NCI-H187 treated with DMSO at 0.1 percent for 48 hours (cell line): ENCODE measurements at places on chromosomes 13 and 19.

DNA sequence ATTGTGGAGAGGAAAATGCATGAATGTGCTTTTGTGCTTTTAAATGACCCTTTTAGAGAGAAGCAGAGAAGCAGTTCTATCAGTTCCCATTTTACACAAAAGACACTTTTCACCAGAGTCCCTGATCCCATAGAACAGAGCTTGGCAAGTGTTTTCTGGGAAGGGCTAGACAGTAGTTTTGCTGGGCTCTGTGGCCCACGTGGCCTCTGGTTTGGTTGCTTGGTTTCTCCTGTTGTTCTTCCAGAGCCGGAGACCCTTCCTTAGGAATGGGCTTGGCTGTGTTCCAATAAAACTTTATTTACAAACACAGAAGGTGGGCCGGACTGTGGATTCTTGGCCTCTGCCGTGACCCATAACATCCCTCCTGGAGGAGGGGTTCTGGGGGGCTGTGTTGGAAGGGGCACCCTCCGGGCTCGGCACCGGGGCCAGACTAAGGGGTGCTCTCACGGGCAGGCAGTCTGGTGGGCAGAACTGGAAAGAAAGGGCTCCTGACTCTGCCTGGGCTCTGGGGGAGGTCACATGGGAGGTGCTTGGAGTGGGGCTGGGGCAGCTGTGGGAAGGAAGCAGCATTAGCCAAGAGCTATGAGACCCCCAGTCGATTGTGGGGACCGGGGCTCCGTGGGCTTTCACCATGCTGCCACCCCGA is 3.2 kb downstream of the SPPL2B start:
- DNase-seq, result no peak

DNA sequence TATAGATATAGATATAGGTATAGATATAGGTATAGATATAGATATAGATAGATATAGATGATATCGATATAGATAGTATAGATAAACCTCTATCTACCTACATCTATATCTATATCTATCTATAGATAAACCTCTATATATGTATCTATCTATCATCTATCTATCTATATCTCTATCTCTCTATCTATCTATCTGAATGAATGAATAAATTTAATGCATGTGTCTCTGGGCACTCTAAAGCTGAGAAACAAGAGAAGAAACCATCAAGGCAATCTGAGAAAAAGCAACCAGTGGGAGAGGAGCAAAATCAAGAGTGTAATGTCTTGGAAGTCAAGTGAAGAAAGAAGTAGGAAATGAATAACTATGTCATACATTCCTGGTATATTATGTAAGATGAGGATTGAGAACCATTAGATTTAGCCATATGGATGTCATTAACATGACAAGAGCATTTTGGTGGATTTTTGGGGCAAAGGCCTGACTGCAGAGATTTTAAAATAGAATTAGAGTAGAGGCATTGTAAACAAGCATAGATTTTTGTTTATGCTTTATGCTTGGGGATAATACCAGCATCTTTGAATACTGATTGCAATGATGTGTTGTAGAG is 1262.7 kb upstream of the MIR17HG start:
- no peak for DNase-seq

GRCh38 chr19:35143818-35144217 is 763 bp downstream of the FXYD7 start:
- DNase-seq, result no peak

DNA sequence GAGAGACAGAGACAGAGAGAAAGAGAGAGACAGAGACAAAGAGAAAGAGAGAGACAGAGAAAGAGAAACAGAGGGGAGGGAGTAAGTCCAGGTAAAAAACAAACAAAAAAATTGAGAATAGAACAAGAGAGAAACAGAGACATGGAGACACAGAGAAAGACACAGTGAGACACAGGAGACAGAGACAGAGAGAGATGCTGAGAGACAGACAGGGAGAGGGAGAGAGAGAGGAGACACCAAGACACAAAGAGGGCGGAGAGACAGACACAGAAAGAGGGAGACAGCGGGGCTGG is 5.8 kb upstream of the PROZ start:
- no peak for DNase-seq

DNA sequence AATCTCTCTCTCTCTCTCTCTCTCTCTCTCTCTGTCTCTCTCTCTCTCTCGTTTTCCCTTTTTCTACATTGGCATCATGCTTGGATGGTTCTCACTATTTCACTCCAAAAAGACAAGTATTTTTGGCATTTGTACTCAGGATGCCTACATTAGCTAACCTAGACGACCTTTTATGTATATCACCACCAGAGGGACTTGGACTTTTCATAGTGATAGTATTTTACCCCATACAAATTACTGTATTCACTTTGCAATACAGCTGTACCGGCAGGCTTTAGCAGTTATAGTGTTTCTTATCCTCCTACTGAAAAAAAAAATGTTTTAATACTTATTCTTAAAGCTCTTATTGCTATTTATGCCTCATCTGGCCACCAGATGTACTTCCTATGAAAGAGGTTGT is 687.2 kb upstream of the KLHL1 start:
- DNase-seq, result no peak

GRCh38 chr13:85879014-85879413 is 79.8 kb upstream of the SLITRK6 start:
- DNase-seq, result no peak

GRCh38 chr19:20351244-20351643 is 184.2 kb downstream of the ZNF486 start:
- no peak for DNase-seq

DNA sequence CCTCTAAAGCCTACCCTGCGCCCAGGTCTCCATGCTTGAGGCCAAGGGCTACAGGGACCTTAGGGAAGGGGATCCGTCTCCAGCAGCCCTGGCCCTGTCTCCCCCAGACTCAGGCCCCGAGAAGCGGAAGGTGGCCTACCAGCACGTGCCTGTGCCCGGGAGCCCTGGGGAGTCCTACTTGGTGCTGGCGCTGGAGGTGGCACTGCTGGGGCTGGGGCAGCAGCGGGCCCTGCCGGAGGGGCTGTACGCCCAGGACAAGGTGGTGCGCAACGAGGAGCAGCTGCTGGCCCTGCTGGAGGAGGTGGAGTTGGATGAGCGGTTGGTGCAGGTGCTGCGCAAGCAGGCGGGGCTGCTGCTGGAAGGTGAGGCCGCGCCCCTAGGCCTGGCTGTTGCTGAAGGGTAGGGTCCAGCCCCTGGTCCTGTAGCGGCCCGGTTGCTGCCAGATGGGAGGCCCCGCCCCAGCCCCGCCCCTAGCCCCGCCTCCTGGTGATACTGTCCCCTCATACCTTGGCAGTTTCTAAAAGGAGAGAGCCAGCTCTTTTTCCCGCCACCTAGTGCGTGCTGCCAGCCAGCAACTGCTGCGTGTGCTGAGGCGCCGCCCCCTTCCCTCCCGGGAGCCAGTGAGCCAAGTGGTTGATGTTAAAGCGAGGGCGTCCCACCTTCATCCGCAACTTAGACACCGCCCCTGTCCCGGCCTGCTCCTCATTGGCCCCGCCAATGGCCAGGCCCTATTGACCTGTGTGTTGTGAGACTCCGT is 22.6 kb downstream of the ZSWIM4 start:
- DNase-seq, result peak; percentile 44

DNA sequence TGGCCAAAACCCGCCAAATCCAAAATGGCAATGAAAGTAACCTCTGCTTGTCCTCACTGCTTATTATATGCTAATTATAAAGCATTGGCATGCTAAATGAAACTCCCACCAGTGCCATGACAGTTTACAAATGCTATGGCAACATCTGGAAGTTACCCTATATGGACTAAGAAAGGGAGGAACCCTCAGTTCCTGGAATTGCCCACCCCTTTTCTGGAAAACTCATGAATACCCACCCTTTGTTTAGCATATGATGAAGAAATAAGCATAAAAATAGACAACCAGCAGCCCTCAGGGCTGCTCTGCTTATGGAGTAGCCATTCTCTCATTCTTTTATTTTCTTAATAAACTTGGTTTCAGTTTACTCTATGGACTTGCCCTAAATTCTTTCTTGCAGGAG is 269.8 kb downstream of the OLFM4 start:
- DNase-seq, result no peak

DNA sequence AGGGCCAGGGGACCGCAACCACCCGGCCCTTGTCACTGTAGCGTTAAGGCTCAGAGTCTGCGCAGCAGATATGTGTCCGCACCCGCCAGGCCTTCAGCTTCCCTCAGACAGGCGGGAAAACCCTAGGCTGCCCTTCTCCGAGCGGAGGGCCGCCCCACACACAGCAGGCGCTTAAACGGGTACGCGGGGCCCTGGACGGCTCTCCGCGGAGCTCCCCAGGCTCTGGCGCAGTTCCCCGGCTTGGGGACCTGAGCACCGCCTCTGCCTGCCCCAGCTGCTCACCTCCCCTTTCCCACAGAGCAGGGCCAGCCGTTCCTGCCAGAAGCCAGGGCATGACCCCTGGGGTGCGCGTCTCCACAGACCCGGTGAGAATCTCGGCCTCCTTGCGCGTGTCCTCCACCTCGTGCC is 593 bp downstream of the ZNF135 start:
- no peak for DNase-seq

DNA sequence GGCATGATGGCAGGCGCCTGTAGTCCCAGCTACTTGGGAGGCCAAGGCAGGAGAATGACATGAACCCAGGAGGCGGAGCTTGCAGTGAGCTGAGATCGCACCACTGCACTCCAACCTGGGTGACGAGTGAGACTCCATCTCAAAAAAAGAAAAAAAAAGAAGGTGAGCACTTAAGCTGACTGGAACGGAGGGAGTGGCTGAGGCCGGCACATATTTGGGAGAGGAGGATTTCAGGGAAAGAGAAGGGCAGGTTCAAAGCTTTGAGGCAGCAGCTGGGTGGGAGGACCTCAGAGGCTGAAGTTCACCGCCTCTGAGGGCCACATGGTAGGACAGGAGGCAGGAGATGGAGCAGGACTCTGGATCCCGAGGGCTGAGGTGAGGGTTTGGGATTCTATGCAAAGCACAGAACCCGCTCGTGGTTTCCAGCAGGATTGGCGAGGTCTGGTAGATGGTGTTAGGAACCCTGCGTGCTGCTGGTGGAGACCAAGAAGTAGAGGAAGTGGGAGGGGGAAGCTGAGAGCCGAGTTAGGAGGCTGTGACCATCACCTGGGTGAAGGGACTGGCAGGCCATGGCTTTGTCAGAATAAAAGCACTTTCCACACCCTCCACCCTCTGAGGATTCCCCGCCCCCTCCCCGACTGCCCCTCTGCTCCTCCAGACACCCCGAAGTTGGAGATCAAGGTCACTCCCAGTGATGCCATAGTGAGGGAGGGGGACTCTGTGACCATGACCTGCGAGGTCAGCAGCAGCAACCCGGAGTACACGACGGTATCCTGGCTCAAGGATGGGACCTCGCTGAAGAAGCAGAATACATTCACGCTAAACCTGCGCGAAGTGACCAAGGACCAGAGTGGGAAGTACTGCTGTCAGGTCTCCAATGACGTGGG is 8.4 kb downstream of the CD22 start:
- DNase-seq, result no peak

DNA sequence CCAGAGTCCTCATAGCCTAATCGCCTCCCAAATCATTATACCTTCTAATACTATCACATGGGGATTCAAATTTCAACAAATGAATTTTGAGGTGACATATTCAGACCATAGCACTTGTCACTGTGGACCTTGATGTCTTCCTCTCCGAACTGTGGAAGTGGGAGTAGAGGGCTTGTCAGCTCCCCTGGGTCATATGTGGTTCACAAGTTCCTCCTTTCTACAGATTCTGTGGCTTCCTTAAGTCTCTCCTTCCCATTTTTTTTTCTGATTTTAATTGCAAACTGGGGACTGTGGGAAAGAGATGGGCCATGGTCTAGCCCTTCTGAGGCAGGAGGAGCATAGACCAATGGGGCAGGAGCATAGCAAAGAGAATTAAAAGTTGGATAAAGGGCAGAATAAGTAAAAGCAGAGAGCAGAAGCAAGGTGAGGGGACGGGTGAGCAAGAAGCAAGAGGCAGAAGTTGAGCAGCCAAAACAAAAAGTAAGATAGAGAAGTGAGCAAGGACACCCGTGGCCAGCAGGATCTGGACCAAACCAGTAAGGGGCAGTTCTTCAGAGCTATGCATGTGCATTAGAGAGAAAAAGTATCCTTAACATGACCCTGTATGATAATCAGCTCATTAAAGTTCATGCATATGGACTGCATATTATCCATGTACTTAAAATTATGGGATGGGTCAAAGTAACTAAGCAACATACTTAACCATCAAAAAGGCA is 2.6 kb upstream of the SIGLEC7 start:
- no peak for DNase-seq

- DNase-seq, result no peak
These were observed 27.8 kb upstream of the OR1M1 start for GRCh38 chr19:9058905-9059667.

DNA sequence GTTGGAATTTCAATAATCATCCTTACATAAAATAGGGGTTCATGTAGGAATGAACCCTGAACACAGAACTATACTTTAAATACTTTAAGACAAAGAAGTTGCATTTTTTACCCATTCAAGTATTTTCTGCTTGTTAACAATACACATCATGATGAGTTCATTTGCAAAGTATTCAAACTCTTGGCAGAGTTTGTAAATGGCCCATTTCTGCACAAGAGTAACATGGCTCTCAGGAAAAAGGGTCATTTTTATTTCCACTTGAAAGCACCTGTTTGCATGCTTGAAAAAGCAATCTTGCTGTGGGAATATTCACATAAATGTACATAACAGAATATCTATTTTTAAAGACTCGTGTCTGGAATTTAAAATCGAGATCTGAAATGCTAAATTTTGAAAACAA is 18.1 kb downstream of the ESD start:
- no peak for DNase-seq

GRCh38 chr13:27130979-27131623 is 40.5 kb downstream of the USP12 start:
- DNase-seq, result no peak

DNA sequence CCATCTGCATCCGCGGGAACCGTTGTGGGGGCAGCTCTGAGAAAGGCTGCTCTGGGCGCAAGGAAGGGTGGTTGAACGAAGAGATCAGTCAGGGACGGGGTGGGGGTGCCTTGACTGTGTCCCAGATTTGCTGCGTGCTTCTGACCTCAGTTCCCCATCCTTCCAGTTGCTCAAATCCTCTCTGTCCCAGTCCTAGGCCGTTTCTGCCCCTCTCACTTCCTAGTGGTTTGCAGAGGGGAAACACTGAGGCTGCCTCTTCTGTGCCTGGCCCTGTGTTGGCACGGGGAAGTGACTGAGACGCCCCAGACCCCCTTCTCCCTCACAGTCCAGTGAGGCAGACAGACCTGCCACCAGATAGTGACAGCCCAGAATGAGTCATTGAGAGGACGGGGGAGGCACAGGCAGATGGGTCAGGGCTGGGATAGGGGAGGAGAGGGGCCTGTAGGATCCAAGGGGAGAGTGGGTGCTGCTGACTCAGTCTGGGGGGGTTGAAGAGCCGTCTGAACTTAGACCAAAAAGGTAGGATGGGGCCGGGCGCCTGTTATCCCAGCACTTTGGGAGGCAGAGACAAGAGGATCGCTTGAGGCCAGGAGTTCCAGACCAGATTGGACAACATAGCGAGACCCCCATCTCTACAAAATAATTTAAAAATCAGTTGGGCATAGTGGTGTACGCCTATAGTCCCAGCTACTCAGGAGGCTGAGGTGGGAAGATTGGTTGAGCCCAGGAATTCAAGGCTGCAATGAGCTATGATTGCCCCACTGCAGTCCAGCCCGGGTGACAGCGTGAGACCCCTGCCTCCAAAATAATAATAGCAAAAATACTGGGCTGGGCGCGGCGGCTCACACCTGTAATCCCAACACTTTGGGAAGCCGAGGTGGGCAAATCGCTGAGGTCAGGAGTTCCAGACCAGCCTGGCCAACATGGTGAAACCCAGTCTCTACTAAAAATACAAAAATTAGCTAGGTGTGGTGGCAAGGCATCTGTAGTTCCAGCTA is 26.5 kb downstream of the NUMBL start:
- no peak for DNase-seq
